ENCODE measurements at places on chromosomes 6 and 20. TPM values are rescaled to one million over a fixed set of nuclear protein-coding genes. Genes with fewer than 3 reads are reported as not detected.
A peak's percentile ranks its signal among the peaks of the same experiment; 100 is the strongest.

DNA sequence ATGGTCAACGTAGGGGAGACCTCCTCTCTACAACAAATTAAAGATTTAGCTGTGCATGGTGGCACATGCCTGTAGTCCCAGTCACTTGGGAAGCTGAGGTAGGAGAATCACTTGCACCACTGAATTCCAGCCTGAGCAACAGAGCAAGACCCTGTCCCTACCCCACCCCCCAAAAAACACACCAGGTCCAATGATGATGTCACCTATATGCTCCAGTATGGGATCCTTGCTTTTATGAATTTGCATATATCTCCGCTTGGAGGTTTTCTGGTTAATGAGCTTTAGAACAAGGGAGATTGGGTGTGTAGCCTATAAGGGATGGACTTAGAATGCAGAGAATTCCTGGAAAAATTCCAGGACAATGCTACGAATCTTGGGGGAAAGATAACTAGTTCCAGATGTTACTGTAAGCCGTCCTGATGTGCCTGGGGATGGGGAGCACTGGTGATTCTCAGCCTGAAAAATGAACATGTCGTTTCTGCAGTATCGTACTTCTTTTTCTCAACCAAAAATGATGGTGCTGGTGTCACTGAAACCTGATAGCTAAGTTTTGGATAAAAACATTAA lies 61.1 kb downstream of the ZBTB2 start:
- peak; percentile 69 for DNase-seq

GRCh38 chr6:11482616-11483015 lies 54.9 kb upstream of the TMEM170B start:
- DNase-seq = no peak

DNA sequence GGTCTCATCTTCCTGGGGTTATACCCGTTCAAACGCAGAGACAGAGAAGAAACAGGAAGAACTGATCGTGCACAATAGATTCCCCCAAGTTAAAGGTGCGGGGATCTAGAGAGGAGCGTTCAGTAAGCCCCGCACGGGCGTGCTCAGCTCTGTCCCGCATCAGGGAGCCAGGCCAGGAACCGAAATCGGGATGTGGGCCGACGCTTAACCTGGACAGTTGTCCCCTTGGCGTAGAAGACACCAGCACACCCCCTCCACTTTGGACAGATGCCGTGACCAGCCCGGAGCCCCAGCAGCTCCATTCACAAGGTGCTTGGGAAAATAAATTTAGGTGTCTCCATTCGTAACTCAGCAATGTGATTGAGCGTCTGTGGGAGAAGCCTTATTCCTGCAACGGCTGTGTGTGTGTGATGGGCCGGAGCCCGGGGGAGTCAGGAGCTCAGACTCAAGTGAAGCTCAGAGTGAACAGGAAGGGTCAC lies 24.0 kb upstream of the GATA5 start:
- DNase-seq = no peak

GRCh38 chr6:80340280-80340679 lies 233.8 kb downstream of the BCKDHB start:
- DNase-seq = no peak

DNA sequence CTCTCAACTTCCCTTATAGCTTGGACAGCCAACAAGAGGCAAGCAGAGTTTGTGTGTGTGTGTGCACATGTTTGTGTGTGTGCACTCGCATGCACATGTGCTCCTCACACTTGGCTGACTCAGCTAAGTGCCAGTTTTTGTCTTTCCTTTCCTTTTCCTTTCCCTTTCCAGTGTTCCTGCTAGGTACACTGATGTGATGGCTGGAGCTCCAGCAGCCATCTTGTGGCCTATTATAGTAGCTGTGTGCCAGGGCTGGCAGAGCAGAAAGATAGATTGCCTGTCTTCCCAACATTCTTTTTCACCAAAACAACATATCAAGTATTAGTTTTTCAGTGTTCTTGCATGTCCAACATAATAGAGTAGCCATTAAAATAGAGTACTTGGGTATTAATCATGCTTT lies 79.5 kb downstream of the AK9 start:
- DNase-seq = no peak

DNA sequence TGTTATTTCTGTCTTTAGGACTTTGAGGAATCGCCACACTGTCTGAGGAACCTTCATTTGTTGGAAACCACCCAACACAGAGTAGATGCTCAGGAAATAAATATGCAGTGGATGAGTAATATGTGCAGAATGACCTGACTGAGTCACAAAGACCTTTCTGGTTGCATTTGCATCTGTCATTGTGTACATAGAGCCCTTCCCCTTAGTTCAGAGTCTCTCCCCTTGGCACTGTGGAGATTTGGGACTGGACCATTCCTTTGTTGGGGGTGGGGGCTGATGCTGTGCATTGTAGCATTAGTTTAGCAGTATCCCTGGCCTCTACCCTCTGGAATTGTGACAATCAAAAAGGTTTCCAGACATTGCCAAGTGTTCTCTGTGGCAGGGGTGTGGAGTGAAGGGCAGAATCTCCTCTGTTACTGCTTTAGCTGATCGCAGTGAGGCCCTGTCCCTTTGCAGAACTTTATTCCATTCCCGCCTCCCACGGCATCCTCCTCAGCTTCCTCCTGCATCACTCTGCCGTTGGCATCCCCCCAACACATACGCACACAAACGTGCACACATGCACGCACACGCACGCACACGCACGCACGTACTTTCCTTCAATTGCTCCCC lies 64.5 kb downstream of the EYA2 start:
- DNase-seq = peak; percentile 98

GRCh38 chr6:44304282-44305199 lies 8.6 kb downstream of the AARS2 start:
- DNase-seq = peak; percentile 14

DNA sequence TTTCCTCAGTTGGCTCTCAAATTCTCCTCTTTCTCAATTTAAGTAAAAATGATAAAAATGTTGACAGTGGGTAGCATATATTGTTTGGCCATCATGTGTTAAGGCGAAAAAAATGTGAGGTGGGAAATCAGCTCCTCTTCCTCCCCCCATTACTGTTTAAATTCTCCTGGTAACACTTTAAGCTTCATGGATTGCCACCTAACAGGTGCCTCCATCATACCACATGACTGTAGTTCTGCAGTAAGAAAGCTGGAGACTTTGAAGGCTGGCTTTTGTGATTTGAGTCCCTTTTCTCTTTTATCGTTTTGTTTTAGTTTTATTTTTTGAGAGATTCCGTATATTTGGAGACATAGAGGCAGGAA lies 1.2 kb downstream of the ZFAND3 start:
- no peak for DNase-seq

DNA sequence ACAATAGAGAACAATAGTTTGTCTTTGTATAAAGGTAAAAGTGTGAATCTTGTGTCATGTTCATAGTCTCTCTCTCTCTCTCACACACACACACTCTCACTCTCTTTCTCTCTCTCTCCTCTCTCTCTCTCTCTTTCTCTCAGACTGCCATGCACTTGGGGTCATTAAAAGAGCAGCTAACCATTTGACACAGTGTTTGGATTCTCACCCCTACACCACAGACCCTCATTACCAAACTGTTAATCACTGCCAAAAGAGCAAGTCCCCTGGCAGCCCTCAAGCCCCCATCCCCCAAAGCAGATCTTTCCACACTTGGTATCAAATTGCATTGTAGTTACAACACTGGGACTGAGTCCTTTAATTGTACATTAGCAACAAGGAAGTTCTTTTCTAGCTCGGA lies 305.8 kb upstream of the RSPO3 start:
- peak; percentile 36 for DNase-seq

DNA sequence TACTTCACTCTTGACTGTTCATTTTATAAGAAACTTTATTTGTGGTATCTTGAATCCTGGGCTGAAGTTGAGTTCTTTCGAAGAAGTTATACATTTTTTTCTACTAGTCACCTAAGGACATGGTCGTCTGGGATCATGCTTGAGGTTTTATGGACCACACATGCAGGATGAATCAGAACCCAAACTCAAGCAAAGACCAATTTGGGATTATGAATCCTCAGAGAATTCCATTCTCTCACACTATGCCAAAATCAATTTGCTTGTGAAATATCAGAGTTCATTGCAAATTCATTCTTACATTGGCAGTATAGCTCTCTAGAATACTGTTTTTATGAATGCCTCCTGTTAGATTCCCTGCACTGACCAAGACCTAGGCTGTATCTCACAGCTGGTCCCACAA lies 114.3 kb upstream of the HDAC2 start:
- DNase-seq = peak; percentile 89

GRCh38 chr6:89787660-89788328 lies 31.8 kb downstream of the MDN1 start:
- DNase-seq = no peak

ADGRF1 gene
- 0.05 TPM for total RNA-seq

CRISP3 gene
- not detected for total RNA-seq

BTNL2 gene
- total RNA-seq = not detected

CALHM6 gene
- not detected for total RNA-seq

Data from astrocyte (in vitro differentiated cells and primary cell).